ENCODE measurements at places on chromosomes 13 and 19.

GRCh38 chr13:83216479-83217245 lies 665.6 kb downstream of the SLITRK1 start:
- DNase-seq: no peak

DNA sequence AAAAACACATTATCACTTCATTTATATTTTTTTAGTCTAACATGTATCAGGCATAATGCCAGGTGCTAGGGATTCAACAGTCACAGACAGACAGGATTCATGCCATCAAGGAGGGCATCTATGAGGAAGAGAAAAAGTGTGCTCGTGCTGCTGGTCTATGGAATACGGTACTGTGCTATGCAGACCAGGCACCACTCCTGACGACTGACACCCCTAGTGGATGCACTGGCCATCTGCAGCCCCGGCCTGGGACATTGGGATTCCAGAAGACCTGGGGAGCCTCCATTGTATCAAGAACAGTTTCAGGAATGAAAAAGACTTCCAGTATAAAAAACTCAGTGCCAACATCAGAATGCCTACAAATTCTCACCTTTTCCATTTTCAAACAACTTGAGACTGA lies 94.0 kb downstream of the KLF12 start:
- DNase-seq: peak; percentile 50

- peak; percentile 35 for DNase-seq
These were observed 1000.6 kb downstream of the OLFM4 start for GRCh38 chr13:54029226-54029625.

DNA sequence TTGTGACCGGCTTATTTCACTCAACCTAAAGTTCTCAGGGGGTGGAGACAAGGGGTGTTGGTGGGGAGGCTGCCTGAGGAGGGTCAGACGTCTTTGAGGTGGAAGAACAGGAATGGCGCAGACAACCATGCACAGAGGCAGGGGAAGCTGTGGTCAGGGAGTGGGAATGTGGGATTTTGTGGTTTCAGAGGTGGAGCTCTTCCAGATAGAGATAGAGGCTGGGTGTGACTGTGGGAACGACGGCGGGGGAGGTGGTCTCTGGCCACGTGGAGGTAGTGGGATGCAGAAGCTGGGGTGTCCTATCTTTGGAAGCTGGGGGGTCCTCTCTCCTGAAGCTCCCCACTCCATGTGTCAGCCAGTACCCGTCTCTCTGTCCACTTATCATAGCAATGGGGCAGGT lies 7.8 kb upstream of the KLK14 start:
- no peak for DNase-seq

DNA sequence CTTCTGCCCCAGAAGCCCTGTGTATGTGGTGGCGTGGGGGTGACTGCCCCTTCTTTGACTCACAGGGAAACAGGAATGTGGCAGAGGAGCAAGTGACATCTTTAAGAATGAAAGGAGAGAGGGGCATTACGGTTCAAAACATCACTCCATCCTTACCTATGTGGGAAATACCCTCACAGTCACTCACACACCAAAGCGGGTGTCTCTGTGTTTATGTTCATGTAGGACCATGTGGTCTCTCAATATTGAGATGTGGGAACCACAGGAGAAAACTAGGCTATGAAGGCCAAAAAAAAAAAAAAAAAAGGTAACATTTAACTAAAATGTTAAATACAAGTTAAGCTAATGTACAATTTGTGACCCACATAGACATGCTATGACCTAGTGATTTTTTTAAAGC lies 153.6 kb upstream of the GPR12 start:
- no peak for DNase-seq

- DNase-seq: no peak
These were observed 67.1 kb upstream of the TSC22D1 start for GRCh38 chr13:44643256-44643655.

DNA sequence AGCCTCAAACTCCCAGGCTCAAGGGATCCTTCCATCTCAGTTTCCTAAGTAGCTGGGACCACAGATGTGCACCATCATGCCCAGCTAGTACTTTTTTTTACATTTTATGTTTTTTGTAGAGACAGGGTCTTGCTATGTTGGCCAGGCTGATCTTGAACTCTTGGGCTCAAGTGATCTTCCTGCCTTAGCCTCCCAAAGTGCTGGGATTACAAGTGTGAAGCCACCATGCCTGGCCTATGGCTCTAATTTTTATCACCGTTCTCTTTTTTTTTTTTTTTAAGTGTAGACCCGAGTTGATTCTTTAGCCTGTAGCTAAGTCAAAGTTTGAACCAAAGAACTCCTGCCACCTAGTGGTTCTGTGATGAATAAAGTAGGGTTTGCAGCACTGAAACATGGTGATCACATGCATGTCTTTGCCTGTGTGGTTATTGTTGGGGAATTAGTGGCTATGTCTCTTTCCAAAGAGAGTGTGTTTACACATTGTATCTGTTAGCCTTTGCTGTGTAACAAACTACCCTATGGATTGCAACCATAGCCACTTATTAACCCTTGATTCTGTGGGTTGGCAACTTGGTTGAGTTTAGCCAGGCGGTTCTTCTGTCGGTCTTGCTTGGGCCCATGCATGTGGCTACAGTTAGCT lies 11.6 kb downstream of the NFILZ start:
- no peak for DNase-seq

- DNase-seq: no peak
These were observed 32.0 kb downstream of the MPHOSPH8 start for GRCh38 chr13:19665427-19665859.

DNA sequence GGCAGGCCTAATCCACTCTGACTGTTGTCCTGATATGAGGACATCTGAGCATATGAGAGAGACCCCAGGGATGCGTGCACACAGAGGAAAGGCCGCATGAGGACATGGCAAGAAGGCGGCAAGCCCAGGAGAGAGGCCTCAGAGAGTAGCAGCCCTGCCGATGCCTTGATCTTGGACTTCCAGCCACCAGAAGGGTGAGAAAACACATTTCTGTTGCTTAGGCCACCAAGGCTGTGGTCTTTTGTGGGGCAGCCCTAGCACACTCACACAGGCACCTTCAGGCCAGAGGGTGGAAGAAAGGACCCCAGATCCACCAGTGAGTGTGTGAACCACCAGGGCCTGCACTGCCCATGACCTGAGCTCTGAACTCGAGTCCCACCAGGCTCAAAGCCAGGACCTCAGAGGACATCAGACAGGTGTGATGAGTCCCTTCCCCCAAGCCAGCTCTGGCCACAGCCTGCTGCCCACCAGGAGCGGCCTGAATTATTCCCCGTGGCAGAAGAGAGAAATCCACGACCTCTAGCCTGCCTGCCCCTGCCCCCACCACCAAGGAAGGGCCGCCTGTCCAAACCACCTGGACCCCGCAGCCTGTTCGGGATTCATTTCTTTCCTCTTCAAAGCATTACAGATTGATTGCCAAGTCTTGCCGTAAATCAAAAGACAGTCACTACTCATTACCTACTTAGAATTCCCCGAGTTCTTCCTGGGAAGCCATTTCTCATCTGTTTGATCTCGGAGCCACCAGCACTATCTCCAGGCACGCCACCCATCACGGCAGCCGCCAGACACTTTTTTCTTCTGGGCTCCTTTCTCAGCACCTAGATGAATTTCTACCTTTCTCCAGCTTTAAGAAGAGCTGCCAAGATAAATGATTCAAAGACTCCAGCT lies 72.2 kb downstream of the CEBPG start:
- DNase-seq: no peak

DNA sequence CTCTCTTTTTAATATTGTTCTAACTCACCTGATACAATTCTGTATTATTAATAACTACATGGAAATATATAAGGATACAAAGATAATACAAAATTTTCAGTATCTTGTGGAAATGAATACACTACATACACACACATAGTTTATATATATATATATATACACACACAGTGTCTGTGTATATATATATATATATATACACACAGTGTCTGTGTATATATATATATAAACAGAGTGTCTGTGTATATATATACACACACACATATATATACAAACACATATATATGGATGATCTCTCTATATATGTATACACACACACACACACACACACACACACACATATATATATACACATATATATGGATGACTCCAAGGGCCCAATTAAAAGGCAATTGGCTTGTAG lies 749.1 kb downstream of the DACH1 start:
- DNase-seq: no peak

GRCh38 chr19:35316560-35316959 lies 12.4 kb upstream of the CD22 start:
- no peak for DNase-seq

- no peak for DNase-seq
These were observed 2.8 kb upstream of the CDX2 start for GRCh38 chr13:27971776-27972477.

GRCh38 chr13:113848431-113849260 lies 15.2 kb downstream of the GAS6 start:
- no peak for DNase-seq

DNA sequence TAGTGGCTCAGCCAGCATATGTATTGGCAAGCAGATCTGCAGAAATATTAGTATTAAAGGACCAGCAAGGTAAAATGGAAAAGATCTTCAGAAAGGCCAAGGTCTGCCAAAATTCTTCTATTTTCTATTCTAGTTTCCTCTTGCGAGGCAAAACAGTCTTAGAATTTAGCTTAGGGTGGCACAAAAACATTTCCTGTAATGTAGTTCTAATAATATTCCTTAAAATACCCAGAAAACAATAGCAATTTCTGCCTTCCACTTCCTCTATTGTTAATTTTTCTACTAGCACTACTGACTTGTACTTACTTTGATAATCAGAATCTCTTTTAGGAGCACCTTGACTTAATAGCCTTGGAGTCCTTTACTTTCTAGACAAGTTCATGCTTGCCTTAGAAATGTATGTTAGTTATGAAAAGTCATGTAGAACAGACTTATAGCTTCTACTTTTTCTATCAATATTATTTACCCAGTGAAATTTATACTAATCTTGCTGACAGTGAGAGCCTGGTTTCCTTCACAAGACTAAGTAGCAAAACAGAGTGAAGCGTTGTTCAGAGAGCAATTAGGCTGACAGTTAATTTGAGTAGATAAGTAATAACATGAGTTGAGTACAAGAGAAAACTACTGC lies 23.9 kb upstream of the LPAR6 start:
- no peak for DNase-seq

DNA sequence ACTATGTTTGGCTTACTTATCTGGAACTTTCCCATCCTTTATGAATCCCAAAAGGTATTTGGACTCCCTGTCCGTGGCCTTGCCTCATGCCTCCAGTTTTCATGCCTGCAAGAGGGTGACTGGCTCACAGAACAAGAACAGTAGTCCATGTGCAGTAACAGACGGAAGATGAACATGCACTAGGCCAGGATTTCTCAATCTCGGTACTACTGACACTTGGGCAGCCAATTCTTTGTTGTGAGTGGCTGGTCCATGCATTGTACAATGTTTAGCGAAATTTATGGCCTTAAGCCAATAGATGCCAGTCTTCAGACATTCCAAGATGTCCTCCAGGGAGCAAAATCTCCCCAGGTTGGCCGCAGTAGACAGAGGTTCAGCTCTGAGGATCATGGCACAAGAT lies 61.9 kb downstream of the DOCK9 start:
- DNase-seq: no peak

DNA sequence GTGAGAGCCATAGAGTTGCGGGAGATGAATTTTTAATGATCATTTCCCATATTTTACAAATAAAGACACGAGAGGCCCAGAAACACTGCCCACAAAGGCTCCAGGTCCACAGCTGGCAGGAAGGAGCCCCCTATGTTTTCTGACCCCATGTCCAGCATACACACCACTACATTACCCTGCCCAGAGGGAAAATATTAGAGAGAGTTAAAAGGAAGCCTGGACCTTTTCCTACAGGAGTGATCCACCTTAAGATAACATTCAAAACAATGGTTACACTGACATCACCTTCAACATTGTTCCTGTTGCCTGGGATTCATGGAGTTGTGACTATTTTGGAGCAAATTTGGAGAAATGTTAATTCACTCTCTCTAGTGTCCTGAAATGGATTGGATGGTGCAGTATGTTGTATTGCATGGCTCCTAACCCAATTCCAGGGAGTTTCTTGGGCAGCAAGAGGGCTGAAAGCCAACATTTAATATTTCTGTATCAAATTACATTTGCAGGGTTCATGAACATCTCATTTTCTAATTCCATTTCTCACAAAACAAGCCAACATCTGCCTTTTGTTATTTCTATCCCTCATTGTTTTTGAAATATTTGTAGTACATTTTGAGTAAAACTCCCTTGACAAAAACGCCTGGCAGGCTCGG lies 172.5 kb downstream of the DLEU7 start:
- no peak for DNase-seq

All from urothelium cell line (cell line).